ENCODE measurements at places on chromosomes 2 and 18. TPM values are rescaled to one million over a fixed set of nuclear protein-coding genes. Genes with fewer than 3 reads are reported as not detected.

DNA sequence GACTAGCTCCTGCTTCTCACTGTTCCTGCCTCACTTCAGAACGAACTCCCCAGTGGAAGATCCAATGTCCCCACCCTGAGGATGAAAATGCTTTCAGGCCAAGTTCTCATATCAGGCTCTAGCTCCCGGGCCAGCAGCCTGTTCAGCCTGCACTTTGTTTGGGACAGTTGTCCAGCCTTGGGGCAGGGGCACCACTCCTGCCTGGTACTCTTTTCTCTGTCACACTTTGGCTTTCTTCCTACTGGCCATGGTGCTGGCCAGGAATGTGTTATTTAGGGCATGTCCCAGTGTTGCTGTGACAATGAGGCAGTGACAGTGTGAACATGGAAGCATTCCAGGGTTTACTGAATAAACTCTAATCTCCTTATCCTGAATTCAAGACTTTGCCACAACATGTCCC is 154.1 kb downstream of the GALNT14 start:
- H3K4me3 ChIP-seq, result no peak overlapping the region
- no peaks in the 10 kb centered on the region for H3K4me1 ChIP-seq
- no peaks in the 10 kb centered on the region for H3K36me3 ChIP-seq
- no peak for DNase-seq
- no peak overlapping the region for H3K27ac ChIP-seq

DNA sequence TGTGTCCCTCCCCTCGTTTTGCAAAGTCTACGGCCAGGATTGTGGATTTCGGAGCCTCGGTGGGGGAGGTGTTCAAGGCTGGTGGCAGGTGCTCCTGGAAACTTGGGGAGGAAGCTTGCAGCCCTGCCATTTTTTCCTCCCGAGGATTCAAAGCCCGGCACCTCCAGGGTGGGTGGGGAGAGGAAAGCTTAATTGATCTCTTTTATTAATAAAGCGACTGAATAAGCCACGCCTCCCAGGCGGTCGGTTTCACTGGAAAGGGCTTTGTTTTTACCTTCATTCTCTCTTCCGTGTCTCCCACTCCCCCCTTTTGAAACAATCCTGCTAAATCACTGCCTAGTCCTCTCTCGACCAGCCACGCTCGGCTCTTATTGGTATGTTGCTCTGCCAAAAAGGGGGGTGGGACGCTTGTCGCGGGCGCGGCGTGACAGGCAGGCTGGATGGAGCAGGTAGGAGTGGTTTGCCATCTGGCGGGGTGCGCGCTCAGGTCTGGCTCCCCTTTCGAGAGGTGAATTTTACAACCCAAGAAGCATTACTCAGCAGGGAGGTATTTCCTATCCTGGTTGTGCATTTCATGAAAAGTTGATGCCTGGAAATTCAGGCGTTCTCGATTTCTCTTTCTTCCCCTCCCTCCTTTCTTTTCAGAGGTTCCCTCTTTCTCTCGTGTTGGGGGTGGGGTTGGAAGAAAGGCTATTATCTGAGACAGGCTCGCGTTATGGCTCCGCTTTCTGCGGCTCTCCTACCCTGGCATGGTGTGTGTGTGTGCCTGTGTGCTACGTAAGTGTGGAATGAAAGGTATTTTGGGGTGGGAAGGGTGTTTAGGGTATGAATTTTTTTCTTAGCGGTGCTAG is 1.4 kb downstream of the NEDD4L start:
- H3K4me1 ChIP-seq, result peaks cover 19% of the 10 kb centered on the region
- no peak overlapping the region for H3K27ac ChIP-seq
- no peaks in the 10 kb centered on the region for H3K36me3 ChIP-seq
- peak overlapping the region; percentile 54 for H3K4me3 ChIP-seq
- no peaks in the 10 kb centered on the region for H3K27me3 ChIP-seq

DNA sequence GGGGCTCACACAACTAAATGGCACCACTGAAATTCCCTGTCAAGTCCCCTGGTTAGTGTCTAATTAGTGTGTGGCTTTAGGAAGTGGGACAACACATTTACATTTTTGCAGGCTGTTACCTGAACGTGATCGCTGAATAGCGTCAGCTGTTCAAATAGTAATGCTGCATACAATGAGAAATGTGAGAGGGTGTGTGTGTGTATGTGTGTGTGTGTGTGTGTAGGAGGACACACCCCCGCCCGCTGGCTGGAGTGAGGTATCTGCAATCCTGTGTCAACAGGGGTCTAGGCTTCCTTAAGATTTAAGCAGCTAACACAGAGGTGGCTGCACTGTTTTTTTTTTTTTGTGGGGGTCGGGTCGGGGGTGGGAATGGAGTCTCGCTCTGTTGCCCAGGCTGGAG is 4.8 kb upstream of the LYPD6B start:
- peaks cover 10% of the 10 kb centered on the region for H3K27me3 ChIP-seq
- H3K4me3 ChIP-seq, result no peak overlapping the region
- H3K36me3 ChIP-seq, result no peaks in the 10 kb centered on the region
- H3K27ac ChIP-seq, result no peak overlapping the region
- DNase-seq, result no peak
- no peaks in the 10 kb centered on the region for H3K4me1 ChIP-seq

- H3K27ac ChIP-seq, result no peak overlapping the region
- H3K4me3 ChIP-seq, result no peak overlapping the region
- DNase-seq, result no peak
- H3K4me1 ChIP-seq, result no peaks in the 10 kb centered on the region
Observed at GRCh38 chr2:32805104-32806095, 141.4 kb upstream of the LTBP1 start.

DNA sequence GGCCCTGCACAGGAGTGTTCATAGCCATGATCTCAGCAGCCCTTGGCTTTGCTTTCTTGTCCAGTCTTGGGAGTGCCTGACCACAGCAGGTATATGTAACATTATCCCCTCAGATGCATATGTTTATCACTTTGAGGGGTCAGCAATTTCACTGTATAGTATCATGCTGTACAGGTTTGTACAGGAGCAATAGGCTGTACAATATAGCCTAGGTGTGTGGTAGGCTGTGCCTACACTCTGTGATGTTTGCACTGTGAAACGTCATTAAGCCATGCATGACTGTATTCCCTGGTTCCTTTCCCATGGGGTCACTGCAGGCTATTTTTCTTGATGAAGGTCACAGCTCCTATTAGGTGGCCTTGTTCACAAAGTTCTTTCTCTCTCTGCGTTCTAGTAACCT is 4.7 kb upstream of the IL36G start:
- peaks cover 8% of the 10 kb centered on the region for H3K4me1 ChIP-seq
- no peaks in the 10 kb centered on the region for H3K27me3 ChIP-seq
- DNase-seq, result no peak
- H3K36me3 ChIP-seq, result no peaks in the 10 kb centered on the region
- H3K4me3 ChIP-seq, result no peak overlapping the region
- H3K27ac ChIP-seq, result no peak overlapping the region

GRCh38 chr2:114128263-114128662 is 238.4 kb downstream of the ACTR3 start:
- no peak overlapping the region for H3K4me3 ChIP-seq
- H3K36me3 ChIP-seq, result no peaks in the 10 kb centered on the region
- H3K27me3 ChIP-seq, result no peaks in the 10 kb centered on the region
- no peak for DNase-seq
- H3K4me1 ChIP-seq, result no peaks in the 10 kb centered on the region
- no peak overlapping the region for H3K27ac ChIP-seq

DNA sequence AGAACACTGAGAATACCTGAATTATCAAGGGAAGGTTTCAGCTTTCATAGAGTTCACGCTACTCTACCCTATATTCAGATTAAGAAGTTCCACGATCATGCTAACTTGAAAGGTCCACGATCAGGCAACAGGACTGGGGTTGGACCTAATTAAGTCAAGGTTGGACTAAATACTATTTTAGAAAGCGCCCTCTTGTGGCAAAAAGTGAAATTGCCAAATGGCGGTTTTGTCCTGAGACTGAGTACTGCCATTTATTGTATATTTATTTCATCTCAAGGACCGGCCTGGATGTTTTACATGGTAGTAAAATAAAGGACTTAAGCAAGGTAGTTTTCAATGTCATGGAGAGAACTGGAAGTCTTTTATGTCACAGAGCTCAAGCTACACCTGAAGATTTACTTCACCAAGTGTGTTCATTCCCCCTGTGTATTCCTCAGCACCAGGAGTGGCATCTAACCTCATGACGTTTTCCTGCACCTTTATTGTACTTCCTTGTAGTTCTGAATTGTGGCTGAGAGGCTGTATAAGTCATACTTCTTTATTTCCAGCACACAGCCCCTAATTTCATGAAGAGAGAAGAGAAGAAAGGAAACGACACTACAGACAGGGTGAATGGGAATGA is 56.8 kb downstream of the SRD5A2 start:
- no peak overlapping the region for H3K27ac ChIP-seq
- no peaks in the 10 kb centered on the region for H3K36me3 ChIP-seq
- H3K4me3 ChIP-seq, result no peak overlapping the region

Gene CIDEA
- not detected for total RNA-seq

Gene FAM161A
- 5.4 TPM for total RNA-seq

Gene GPR45
- not detected for total RNA-seq

Gene APOB
- not detected for total RNA-seq

Gene POU3F3
- total RNA-seq, result not detected

Gene SLC8A1
- 0.79 TPM for total RNA-seq

Gene NRP2
- total RNA-seq, result 1.1 TPM
